ENCODE measurements at places on chromosomes 16 and 17. TPM values are rescaled to one million over a fixed set of nuclear protein-coding genes. Genes with fewer than 3 reads are reported as not detected.
A peak's percentile ranks its signal among the peaks of the same experiment; 100 is the strongest.

Gene ABCC3
- 178 TPM for total RNA-seq

Gene CCDC154
- 0.35 TPM for total RNA-seq

- peak; percentile 48 for DNase-seq
Observed at GRCh38 chr16:12097523-12098428, 121.2 kb downstream of the SNX29 start.

- DNase-seq, result no peak
Observed at GRCh38 chr17:72422505-72423285, 301.9 kb downstream of the SOX9 start.

Gene ITGAL
- 12.4 TPM for total RNA-seq

Gene C16orf92
- total RNA-seq, result not detected

DNA sequence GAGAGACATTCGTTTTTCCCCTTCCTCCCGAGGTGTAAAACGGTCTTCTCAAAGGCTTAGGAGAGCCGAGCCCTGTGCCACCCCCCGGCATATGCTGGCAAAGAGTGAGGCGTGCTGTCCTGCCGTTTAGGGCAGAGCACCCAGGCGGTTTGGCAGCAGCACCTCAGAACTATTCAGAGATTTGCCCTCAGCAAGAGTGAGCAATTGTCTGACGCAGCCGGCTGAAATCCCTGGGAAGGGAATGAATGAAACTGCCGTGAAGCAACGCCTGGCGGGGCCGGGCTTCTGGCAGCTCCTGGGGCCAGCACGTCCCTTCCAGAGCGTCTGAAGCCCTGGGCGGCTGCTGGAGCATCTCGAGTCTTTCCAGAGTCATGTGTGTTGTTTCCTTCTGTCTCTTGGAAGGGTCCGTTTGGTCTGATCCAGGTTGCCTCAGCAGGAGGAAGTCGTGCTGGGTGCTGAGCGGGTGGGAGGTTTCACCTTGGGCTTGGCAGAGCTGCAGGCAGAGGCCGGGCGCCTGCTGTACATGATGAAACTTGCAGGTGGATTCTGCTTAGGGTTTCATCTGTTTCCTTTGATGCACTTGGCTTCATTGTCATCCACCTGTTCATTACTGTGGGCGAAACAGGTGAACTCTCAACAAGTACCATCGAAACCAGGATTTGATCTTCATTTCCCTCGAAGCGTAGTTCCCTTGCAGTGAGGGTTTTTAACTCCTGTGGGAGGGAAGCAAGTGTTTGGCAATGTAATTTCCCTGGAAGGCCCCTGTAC is 35.4 kb downstream of the TBCD start:
- DNase-seq, result no peak

Gene PLLP
- 2.2 TPM for total RNA-seq

- no peak for DNase-seq
Observed at GRCh38 chr16:58105631-58106030, 23.6 kb downstream of the CFAP20 start.

- no peak for DNase-seq
Observed at GRCh38 chr17:57363580-57363979, 107.3 kb downstream of the MSI2 start.

DNA sequence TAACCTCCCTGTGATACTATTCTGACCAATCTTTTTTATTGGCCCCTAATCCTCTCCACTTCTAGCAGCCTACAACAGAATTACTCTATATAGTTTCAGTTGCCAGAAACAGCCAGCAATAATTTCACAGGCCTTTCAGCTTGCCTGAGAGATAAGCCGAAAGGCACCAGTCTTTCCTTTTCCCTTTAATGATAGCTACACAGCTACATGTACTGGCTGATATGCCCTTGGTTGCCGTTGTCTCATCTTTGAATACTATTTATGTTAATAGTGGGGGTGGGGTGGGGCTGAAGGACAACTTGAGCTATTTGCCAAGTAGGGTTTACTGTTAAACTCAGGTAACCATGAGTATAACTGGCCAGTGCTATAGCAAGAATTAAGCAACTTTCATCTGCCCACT is 35.8 kb upstream of the RASL10B start:
- no peak for DNase-seq

Gene CHP2
- total RNA-seq, result not detected

Gene ST6GALNAC2
- 2.0 TPM for total RNA-seq

Gene NGFR
- total RNA-seq, result 6.3 TPM

Gene ARL4D
- total RNA-seq, result 13.8 TPM

Gene SLC16A6
- total RNA-seq, result 0.25 TPM

GRCh38 chr16:31472709-31473203 is 804 bp downstream of the TGFB1I1 start:
- peak; percentile 91 for DNase-seq

DNA sequence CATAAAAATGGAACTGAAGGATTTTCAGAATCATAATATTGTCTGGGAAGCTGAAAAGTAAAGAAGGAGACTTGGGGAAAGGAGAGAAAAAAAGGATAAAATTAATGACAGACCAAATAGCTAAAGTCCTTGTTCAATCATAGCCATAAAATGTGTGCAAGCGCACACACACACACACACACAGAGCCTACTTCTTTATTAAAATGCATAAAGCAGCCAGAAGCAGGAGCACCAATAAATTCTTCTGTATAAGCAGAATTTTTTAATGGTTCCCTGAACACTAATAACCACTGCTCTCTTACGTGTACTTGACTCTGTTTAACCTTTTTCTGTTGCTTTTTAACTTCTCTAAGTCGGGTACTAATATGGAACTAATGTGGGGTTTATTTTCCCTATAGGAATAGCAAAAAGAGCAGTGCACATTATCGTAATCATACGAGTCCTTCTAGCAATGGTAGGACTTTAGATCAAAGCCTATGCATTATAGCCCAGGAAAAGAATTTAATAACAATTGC is 131.0 kb upstream of the PSMD7 start:
- no peak for DNase-seq

GRCh38 chr17:63703029-63703428 is 3.1 kb upstream of the LIMD2 start:
- no peak for DNase-seq

- no peak for DNase-seq
Observed at GRCh38 chr17:80331820-80332219, 71.2 kb downstream of the RNF213 start.

Gene HSD17B1
- 0.83 TPM for total RNA-seq

Gene CRYM
- total RNA-seq, result 6.1 TPM

- no peak for DNase-seq
Observed at GRCh38 chr17:40343219-40344119, 21.1 kb downstream of the GJD3 start.

- DNase-seq, result no peak
Observed at GRCh38 chr17:73278465-73279453, 17.1 kb upstream of the CPSF4L start.

GRCh38 chr17:57995076-57995956 is 7.3 kb upstream of the VEZF1 start:
- DNase-seq, result peak; percentile 58

- no peak for DNase-seq
Observed at GRCh38 chr16:49183911-49184310, 97.7 kb downstream of the CBLN1 start.

GRCh38 chr17:49976163-49976827 is 7.3 kb downstream of the DLX4 start:
- DNase-seq, result no peak

Gene TNP2
- not detected for total RNA-seq

Gene TGFB1I1
- 7.7 TPM for total RNA-seq

Gene ACE
- total RNA-seq, result 1.9 TPM

DNA sequence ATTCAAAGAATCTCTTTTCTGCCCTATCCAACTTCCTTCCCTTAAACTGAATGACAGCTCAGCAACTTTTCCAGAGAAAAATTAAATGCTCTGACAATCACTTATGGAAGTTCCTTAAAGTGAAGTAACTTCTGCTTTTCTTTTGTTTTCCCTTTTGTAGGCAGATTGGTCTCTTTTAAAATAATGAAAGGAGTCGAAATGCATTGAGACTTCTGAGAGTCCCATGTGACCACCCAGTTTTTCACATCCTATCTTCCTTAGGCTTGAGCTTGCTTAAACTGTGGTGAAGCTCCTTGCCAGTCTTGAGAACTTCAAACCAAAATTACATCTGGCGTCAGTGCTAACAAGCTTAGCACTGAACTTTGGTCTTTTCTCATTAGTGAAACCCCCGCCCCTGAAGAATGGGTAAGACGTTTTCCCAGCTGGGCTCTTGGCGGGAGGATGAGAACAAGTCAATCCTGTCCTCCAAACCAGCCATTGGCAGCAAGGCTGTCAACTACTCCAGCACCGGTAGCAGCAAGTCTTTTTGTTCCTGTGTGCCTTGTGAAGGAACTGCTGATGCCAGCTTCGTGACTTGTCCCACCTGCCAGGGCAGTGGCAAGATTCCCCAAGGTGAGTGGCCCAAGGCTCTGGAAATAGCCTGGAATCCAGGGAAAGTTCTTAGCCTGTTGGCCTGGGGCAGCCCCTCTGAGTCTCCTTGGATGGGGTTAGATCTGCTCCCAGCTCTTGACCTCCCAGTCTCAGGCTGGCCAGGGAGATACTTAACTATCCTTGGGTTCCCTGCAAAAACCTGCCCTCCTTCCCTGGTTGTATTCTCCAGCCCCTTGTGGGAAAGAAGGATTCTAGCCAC is 1.2 kb downstream of the TMEM106A start:
- no peak for DNase-seq

- DNase-seq, result peak; percentile 45
Observed at GRCh38 chr17:19302791-19303331, 59.7 kb downstream of the B9D1 start.

GRCh38 chr17:32671896-32672295 is 185.1 kb downstream of the CDK5R1 start:
- DNase-seq, result peak; percentile 65

DNA sequence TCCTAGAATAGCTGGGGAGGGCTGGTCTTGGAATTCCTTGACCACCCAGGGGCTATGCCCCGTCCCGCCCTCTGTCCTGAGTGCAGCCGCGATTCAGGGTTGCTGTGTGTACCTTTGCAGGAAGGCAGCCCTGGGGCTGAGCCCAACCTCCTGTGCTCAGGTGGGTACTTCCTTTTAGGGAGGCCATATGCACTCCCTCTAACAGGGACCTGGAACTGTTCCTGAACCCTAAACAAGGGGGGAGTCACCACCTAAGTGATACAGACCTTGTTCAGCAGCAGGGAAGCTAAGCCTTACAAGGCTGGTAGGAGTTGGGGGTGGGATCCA is 24.6 kb downstream of the LLGL2 start:
- no peak for DNase-seq

DNA sequence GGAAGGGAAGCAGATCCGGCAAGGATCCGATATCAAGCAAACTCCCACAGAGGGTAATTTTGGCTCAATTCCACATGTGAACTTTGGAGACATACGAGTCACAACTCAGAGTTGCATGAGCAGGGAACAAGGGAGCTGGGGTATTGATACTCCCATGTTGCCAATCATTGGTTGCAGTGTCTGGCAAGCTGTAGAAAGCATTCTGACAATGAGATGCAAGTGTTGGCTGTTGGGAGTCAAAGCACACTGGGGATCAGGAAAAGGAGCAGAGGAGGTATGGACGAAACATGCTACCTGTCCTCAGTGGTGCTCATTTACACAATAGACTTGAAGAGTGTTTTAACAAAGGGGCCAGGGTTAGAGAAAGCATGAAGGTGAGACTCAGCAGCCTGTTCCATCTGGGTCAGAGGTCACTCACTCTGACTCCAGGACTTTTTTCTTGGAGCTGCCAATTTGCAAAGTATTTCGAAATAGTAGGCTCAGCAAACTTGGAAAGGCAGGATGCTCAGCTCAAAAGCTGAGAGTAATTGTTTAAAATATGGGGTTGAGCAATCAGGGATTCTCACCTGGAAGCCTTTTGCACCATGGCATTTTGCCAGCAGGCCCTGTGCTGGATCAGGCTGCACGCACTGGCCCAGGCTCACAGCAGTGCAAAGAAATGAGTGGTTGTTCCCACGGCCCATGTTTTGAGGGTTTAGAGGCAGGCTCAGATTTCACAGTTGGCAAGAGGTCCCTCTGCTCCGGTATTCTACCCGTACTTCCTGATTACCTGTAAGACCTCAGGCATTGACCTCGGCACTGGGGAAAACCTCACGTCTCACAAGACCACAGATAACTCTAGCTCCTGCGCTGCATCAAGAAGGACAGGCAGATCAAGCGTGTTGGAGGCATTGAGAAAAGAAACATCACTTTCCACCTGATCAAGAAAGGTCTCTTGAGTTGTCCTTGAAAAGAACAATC is 17.6 kb upstream of the NKD1 start:
- DNase-seq, result peak; percentile 87

Gene ZNF469
- total RNA-seq, result 0.37 TPM

GRCh38 chr17:58232707-58233156 is 5.7 kb upstream of the LPO start:
- DNase-seq, result no peak

DNA sequence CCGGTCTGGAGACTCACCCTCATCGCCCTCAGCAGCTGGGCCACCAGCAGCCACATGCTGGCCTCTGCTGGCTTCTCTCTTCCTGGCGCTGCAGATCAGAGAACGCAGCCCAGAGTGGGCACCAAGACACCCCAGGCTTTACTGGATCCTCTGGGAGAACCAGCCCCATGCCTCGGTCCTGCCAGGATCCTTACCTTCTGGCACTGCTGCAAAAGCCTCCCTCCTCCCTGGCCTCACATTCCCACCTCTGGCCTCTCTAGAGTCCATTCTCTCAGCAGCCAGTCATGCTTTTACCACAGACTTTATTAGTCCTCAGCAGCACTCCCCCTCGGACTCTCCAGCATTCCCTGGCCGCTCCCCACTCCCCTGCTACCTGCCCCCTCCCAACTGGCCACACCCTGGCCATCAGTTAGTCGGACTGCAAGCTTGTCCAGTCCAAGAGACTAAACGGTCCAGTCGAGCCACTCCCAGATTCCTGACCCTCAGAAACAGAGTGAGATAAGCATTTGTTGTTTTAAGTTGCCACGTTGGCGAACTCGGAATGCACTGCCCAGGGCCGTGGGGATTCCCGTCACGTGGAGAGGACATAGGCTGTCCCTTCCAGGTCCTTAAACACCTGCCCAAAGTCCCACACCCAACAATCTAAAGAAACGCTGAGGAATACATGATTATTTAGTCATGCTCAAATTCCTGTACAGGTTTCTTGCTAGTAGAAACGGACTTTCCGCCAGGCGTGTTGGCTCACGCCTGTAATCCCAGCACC is 5.9 kb upstream of the SPG7 start:
- peak; percentile 48 for DNase-seq

GRCh38 chr17:47905221-47905733 is 9.2 kb downstream of the SP2 start:
- DNase-seq, result peak; percentile 50

DNA sequence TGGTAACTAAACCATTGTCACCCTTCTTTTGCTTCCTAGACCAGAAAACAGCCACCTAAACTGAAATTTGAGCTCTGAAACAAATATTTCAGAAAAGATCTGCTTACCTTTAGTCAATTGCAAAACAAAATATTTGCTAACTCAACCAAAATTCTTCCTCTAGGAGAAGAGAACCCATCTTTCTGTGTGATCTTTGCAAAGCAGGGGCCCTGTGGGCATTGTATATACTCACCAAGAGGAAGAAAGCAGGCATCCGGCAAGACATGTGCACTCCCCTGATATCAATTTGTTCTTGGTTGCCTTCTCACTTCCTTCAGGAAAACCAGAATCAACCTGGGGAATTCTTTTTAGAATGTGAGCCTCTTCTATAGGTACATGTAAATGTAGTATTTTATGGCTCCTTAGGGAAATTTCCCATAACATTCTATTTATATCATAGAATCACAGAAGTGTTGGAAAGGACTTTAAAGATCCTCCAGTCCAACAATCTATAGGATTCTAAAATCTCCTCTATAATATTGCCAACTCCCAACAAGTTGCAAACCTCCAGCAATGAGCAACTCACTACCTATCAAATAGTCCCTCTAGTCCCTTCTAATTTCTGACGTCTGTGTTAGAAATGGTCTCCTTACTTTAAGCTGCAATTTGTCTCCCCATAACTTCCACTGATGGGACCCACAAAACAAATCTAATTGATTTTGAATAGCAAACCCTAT is 966 bp downstream of the SLFN14 start:
- no peak for DNase-seq

Gene PSKH1
- total RNA-seq, result 6.7 TPM
